ENCODE measurements at places on chromosomes 5 and 9.

- no peak for DNase-seq
Measured at GRCh38 chr9:76677481-76678055, 86.7 kb upstream of the PCA3 start.

DNA sequence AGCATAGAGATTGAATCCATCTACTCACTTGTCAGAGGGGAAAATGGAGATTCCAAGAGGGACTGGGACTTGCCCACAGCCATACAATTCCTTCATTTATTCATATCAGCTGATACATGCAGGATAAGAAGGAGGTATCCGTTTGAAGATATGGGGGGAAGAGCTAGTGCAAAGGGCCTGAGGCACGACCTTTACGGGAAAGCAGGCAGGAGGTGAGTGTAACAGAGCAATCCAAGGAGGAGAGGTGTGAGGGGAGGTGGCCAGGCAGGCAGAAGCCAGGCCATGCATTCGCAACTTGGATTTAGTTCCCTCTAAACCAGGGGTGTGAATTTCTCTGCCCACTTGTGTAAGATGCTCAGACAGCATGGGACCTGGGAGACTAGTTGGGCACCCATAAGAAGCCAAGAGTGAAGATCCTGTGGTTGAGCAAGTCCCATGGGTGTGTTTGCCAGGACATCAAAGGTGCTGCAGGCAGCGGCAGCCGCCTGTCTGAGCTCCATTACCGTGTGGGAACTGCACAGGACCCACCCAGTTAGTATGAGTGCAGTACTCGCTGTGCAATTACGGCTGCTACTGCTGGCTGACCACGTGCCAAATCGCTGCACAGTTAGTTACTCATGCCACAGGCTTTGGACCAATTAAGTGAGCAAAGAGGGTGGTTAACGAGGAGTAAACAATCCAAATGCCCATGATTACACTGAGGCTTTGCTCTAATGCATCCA lies 31.4 kb upstream of the FAT2 start:
- DNase-seq, result no peak

DNA sequence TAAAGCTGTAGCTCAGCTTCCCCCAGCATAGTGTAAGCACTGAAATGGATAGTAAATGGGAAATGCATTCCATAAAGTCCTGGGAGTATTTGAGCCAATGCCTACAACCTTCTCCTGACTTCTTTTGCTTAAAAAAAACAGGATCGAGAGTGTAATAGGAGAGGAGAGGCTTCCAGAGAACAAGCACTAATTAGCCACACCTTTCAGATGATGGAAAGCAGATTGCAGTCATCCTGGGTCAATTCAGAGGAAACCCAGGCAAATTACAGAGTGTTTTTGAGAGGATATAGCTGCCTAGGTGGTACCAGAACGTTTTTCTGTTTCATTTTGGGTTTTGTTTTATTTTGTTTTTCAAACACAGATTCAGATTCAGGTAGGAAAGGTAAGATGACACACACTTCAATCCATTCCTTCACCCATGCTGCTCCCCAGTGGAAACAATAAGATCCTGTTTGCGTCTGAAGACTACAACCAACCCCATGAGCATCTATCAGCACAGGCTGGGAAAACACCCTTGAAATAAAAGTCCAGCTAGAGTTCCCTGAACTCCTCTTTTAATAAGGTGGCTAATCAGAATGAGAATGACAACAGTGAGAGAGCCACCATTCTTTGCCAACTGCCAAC lies 95.6 kb downstream of the RFK start:
- DNase-seq, result no peak

DNA sequence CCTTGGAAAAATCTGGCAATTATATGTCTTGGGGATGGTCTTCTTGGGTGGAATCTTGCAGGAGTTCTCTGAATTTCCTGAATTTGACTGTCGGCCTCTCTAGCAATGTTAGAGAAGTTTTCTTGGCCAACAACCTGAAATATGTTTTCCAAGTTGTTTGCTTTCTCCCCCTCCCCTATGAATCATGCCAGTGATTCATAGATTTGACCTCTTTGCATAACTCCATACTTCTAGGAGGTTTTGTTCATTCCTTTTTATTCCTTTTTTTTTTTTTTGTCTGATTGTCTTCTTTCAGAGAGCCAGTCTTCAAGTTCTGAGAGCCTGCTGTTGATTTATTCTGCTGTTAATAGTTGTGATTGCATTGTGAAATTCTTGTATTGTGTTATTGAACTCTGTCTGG lies 56.7 kb upstream of the SLC44A1 start:
- peak; percentile 60 for DNase-seq

GRCh38 chr9:72203205-72203803 lies 54.1 kb downstream of the GDA start:
- DNase-seq, result no peak
